ENCODE measurements at places on chromosomes 6 and 20.

GRCh38 chr6:27726619-27727023 is 185.6 kb downstream of the OR2B2 start:
- no peak for DNase-seq

- DNase-seq = no peak
Measured at GRCh38 chr6:158309814-158310213, 2.5 kb upstream of the TULP4 start.

DNA sequence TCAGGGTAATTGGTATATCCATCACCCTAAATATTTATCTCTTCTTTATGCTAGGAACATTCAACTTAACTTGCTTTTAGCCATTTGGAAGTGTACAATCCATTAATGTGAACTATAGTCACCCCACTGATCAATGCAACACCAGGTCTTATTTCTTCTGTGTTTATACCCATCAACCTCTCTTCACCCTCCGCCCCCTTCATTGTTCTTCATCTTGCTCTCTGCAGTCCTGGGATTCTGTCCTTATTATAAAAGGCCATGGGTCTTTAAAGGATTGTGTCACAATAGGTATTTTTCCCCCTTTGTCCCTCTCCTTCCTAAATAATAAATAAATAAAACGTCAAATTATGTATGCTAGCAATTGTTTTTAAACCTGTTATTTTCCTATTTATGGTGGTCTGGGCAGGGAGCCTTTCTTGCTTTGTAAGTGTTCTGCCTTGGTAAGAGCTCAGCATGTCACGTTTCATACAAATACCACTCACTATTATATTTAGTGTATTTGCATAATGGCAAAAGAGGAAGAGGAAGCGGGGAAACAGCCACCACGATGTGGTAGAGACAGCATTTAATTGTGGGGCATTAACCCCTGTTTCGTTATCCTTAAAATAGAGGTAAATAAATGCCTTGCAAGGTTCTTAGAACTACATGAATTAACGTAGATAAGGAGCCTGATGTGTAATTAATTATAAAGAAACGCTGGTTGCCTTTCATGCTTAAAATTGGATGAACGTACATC is 1.9 kb downstream of the ABRACL start:
- no peak for DNase-seq

- no peak for DNase-seq
Measured at GRCh38 chr6:43887340-43887858, 117.4 kb downstream of the VEGFA start.

DNA sequence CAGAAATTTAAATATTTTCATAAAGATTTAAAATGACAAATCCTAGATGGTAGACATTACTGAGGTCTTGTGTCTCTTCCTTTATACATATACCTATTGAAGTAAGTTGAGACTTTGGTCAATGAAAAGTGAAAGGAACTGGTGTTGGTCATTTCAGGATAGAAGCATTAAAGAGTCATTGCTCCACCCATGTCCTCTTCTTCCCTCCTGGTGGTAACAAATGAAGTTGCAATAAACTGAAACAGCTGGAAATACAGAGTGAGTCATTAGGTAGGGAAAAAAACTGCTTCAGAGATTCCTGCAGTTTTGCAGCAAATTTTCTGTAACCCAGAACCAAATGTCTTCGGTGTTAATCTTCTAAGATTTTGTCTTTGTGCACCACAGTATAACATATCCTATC is 448.0 kb downstream of the EYS start:
- DNase-seq = no peak

DNA sequence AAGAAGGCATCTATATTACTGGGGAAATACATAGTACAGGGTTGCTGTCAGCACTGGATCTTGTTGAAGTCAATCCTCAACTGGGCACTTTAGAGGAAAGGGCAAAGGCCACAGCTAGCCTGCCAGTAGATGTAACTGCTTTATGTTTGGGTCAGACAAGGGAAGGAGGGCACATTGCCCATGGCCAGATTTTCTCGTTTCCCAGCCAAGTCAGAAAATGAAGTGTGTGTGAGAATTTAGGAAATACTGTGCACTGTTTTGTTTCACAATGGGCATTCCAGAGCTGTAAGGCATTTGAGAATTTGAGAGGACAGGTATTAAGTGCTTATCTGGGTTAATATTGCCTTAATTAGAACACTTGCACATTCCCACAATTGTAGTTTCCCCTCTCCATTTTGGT is 183.9 kb upstream of the MCHR2 start:
- DNase-seq = no peak

DNA sequence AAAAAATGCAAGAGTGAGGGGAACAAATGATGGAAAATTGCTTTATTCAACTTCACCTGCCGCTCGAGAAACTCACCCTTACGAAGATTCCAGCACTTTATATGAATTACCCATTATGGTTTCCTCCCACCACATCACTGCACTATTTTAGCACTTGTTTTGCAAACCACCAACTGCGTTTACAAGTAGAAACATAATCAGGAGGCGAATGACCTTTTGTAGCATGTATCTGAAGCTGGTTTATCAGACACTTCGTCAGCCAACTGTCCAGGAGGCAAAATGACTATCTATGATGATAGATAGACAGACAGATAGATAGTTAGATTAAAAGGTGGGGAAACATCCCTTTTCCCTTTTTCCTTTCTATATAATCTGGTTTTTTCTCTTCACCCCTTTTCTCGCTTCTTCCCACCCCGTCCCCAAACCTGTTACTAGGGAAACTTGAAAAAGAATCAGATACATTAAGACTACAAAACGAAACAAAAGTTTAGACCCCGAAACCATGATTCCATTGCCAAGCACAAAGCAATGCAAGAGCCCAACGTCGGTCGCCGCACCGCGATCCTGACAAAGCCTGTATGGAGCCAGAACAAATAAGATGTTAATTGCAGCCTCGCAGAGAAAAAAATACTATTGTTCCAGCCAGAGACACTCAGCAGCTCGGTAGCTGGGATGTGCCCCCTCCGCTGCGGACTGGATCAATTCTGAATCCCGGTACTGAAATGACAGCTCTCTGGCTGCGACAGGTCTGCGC is 933 bp upstream of the ADGRB3 start:
- DNase-seq = no peak

DNA sequence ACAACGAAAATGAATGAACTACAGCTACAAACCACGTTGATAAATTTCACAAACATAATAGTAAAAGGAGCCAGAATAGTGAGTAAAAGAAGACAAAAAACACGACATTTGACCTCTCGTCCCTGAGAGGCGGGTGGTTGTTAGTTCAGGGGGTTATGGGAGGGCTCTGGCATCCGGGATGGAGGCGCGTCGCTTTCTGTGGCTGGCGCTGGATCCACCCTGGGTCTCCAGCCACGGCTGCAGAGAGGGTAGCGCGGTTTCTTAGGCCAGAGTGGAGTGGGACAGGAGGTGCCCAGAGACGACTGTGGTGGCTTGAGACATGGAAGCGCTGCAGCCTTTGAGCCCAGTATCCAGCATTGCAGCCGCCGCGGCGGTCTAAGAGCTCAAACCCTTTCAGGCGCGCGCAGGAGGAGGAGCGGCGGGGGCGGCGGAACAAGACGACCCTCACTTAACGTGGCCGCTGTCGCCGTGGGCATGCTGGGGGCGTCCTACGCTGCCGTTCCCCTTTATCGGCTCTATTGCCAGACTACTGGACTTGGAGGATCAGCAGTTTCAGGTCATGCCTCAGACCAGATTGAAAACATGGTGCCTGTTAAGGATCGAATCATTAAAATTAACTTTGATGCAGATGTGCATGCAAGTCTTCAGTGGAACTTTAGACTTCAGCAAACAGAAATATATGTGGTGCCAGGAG is 3.7 kb upstream of the ZSCAN23 start:
- no peak for DNase-seq
